ENCODE measurements at places on chromosomes 5 and 9. TPM values are rescaled to one million over a fixed set of nuclear protein-coding genes. Genes with fewer than 3 reads are reported as not detected.

The UBLCP1 gene
- polyA plus RNA-seq = 13.8 TPM

The FRMD3 gene
- polyA plus RNA-seq = 1.3 TPM

The LRSAM1 gene
- 5.5 TPM for polyA plus RNA-seq

DNA sequence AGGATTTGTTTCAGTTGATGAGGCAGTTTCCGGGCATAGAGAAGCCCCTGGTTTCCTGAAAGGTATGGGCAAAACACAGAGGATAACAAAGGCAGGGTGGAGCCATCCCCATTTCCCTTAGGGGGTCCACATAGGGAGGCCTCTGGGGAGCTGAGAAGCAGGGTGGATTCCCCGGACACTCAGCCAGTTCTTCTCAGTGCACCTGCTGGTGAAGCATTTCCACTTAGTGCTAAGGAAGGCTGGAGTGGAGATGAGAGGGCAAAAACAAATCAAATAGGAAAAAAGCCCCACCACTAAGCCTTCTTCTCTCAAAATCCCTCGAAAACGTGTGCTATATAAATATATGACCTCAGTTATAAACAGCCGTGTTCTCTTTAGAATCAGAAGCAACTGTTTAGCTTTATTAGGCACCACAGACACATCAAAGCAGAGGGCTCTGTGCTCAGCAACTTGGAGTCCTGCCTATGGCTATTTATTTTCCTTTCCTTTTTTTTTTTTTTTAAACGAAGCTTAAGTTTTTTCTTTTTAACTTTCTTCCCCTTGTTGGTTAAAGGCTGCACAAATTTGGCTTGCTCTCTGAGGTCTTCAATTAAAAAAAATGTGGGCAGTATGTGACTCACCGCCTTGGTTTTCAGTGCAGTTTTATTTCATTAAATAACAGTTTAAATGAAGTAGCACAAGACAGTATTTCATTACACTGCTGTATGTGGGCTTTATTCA is 67.7 kb downstream of the PRDM6 start:
- DNase-seq = no peak

- DNase-seq = no peak
Observed at GRCh38 chr5:19099195-19099594, 888.8 kb downstream of the CDH18 start.

GRCh38 chr9:76433836-76434235 is 25.1 kb upstream of the GCNT1 start:
- no peak for DNase-seq

- no peak for DNase-seq
Observed at GRCh38 chr9:71118324-71118723, 3.1 kb downstream of the TRPM3 start.

GRCh38 chr5:173780235-173781234 is 107.6 kb upstream of the CPEB4 start:
- DNase-seq = no peak

DNA sequence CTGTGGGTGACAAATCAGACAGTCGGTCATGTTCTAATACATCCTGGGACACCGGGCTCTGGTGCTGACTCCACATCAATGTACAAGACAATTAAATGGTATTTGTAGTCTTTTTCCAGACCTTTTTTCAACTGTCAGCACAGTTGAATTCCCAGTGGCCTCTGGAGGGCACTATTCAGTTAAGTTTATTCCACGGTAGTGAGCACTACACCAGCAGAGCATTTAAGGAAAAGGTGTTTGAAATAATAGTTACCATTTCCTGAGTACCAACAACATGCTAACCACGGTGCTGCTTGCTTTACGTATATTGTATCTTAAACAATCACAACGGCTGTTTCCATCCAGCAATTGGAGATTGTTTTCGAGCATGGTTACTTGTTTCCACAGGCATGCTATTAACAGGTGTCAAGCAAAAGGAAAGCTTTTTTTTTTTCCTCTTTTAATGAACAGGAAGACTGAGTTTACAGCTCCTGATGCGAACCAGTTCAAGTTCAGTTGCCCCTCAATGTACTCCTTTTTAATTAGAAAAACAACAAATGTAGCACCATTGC is 186.7 kb downstream of the PDZD2 start:
- peak; percentile 56 for DNase-seq

DNA sequence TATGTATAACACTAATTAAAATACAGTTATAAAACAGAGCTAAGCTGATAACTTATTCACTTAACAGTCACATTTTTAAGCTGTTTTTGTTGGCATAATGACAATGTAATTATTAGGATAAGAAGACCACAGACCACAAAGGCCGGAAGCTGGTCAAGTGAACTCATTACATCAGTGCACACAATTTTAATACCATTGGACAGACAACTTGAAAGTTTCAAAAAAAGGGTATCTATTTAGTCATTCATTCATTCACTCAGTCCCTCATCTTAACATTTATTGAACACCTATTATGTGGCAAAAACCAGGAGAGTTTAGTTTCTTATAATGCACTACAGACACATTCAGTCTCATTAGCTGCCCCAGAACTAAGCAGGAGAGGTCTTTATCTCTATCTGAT is 11.6 kb downstream of the ERP44 start:
- DNase-seq = no peak

The GALNT12 gene
- 7.4 TPM for polyA plus RNA-seq

DNA sequence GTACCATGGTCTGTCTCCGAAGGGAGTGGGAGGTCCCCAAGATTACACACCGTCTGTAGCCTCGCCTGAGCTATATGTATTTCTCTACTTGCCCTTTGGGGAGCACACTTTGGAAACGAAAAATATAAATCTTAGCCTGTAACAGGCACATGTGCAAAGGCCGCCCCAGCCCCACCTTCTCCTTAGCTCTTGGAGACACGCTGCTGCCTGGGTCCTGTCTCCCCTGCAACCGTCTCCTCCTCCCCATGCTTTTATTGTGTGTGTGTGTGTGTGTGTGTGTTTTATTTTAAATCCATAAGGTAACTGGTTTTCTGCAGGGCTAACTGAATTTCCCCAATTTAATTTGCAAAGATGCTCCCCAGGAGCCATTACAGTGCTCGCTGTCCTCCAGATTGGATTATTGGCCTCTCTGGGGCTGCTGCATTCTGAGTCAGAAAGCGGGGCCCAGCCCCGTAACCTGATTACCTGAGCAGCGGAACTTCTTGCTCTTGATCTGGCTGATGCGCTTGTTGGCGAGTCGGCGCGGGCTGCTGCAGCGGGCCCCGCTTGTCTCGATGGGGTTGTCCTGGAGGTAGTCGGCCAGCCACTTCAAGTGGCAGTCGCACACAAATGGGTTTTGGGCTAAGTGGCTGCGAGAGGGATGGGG is 193.3 kb upstream of the PANK3 start:
- peak; percentile 69 for DNase-seq

The INSL6 gene
- polyA plus RNA-seq = not detected

DNA sequence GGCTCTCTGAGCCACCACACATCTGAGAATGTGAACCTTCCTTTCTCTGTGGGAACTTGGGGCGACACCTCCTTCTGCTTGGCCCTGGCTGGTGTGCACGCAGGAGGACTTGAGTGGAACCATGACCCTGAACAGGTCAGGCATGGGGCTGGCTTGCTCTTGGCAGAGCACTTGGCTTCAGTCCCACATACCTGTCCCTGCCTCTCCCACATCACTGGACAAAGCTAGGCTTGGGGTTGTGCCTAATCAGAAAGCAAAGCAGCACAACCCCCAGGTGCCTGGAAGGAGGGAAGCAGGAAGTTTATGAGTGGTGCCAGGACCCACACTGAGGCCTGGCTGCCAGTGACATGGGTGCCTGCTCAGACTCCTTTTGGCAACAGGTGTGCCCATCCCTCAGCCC is 13.2 kb downstream of the GADD45G start:
- DNase-seq = no peak

The ZNF462 gene
- 5.5 TPM for polyA plus RNA-seq

DNA sequence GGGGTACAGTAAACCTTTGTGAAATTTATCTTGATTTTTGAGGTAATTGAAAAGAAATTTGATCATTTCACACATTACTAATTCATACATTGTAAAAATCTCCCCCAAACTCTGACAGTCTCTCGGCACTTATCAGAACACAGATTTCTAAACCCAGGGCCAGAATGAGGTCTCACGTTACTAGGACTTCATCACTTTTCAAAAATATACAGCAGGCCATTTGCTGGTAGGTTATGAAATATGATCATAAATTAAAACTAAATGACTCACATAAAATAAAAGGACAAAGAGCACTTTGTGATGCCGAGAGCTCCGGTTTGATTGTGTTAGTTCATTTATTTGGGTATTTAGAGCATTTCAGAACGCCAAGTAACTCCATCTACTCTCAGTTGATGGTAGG is 17.0 kb downstream of the MSX2 start:
- DNase-seq = no peak

The MYMK gene
- not detected for polyA plus RNA-seq

- no peak for DNase-seq
Observed at GRCh38 chr9:124062172-124062571, 50.6 kb downstream of the LHX2 start.

DNA sequence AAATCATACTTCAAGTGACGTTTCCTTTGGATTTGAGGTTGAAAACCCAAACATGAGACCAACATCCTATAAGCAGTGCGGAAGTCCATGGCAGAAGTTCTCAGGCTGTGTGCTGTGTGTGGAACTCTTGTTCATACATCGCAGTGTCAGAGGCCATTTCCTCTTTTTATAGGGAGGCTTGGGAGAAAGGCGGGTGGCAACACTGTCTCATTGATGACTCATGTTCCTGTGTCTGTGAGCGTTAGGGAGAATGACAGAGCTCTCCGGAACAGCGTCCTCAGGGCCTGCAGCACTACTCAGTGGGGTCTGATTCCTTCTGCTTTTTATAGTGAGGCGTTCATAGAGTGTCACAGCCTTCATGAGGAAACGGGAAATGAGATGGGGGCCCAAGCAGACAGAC is 98.8 kb upstream of the BASP1 start:
- peak; percentile 31 for DNase-seq

GRCh38 chr5:143177263-143177983 is 226.1 kb downstream of the NR3C1 start:
- DNase-seq = no peak

The KCNMB1 gene
- polyA plus RNA-seq = not detected

The NMUR2 gene
- not detected for polyA plus RNA-seq

GRCh38 chr5:172775326-172776234 is 4.6 kb upstream of the DUSP1 start:
- DNase-seq = no peak

DNA sequence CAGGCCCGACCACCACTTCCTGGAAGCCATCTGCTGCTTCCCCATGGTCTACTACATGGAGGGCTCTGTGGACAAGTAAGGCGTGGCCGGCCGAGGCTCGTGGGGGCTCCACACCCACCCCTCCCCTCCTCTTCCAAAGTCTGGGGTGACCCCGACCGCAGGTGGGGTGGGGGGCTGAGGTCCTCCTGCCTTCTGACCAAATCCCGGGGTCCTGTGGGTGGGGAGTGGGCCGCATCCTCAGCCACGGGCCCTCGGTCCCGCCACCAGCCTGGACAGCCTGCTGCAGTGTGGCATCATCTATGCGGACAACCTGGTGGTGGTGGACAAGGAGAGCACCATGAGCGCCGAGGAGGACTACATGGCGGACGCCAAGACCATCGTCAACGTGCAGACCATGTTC is 76.4 kb downstream of the KCNT1 start:
- DNase-seq = no peak

DNA sequence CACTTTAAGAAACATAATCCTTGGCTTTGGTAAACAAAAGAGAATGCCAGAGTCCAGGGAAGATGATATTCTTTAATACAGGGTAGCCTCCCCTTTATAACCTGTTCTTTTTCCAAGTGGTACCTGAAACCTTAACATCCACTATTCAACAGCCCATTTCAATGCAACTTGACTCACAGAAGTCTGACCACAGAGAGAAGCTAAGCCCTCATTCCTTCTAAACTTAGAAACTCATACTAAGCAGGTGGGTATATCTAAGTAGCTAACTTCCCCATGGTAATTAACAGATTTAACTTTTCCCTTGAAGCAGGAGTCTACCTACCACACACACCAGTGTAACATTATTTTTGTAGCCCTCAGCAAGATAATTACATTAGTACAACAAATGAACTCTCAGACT is 91.9 kb downstream of the CEMIP2 start:
- no peak for DNase-seq

The PCDHGB7 gene
- 19.1 TPM for polyA plus RNA-seq

- DNase-seq = no peak
Observed at GRCh38 chr9:29144476-29144875, 1571.2 kb upstream of the C9orf72 start.

- no peak for DNase-seq
Observed at GRCh38 chr5:139600336-139600949, 39.3 kb downstream of the UBE2D2 start.

- no peak for DNase-seq
Observed at GRCh38 chr5:40958811-40959210, 49.5 kb downstream of the C7 start.

GRCh38 chr5:150190503-150190979 is 679 bp downstream of the SLC6A7 start:
- no peak for DNase-seq

- no peak for DNase-seq
Observed at GRCh38 chr5:62931153-62931950, 352.7 kb downstream of the LRRC70 start.

The TMEM245 gene
- polyA plus RNA-seq = 17.5 TPM

DNA sequence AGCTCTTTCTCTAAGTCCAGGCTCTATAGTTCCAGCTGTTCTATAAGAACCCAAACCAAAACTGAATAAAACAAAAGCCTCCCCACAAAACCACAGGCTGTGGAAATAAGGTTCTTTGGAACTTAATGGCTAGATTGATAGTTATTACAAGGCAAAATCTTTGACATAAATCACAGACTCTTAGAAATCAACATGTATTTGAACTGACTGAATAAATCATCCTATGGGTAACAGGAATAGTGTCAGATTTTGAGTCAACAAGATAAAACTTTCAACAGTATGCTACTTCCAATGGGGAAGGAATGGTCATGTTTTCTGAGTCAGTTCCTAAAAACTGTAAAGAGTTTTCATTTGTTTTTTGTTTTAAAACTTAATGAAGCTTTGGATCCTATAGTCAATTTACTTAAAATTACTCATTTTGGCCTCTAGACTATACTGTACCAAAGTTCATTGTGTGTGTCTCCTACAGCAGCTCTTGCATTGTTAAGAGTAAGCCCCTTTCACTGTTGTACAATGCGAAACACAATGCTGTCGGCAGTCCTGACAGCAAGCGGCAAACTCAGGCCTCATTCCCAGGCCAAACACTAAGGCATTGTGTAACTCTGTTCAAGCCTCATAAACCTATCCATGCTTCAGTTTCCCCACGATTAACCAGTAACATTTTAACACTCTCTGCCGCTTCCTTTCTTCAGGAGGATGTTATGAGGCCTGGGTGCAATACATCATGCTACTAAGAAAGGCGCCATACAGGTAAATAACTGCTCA is 134.1 kb downstream of the ARL15 start:
- DNase-seq = no peak

The KIF24 gene
- 1.2 TPM for polyA plus RNA-seq

The BAAT gene
- 0.02 TPM for polyA plus RNA-seq

GRCh38 chr5:115583474-115583873 is 18.8 kb downstream of the TICAM2 start:
- no peak for DNase-seq

- DNase-seq = no peak
Observed at GRCh38 chr9:91033797-91034196, 232.2 kb downstream of the SYK start.

GRCh38 chr5:73564675-73565074 is 764 bp downstream of the ANKRA2 start:
- peak; percentile 22 for DNase-seq

Data from SK-N-SH (cell line).